ENCODE measurements at places on chromosomes 13 and 19.

DNA sequence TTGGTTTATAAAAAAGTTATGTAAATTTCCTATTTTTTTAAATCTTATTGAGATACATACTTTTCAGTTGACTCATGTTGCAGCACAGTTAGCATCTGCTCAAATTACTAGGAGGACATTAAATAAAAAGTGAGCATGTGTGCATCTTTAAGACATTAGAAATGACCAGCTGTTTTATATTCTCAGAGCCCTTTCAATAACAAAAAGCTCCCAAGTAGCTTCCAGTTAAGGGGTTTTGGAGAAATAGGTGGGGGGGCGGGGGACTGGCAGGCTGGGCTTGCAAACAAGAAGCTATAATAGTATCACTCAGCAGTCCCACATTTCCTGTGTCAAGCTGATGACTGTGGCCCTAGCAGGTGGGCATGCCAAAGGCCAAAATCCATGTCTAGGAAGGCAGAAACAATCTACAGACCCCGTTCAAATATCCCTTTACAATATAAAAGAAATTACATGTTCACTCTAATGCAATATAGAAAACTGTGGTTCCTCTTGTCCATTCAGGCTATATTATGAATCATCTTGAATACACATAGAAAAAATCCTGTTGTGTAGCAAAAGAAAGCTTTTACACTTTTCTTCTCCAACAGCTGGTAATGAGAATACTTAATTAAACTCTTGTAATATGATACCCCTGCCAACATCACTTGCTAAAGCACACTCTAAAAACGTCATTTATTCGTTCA lies 1713.2 kb upstream of the SLC10A2 start:
- DNase-seq: no peak

DNA sequence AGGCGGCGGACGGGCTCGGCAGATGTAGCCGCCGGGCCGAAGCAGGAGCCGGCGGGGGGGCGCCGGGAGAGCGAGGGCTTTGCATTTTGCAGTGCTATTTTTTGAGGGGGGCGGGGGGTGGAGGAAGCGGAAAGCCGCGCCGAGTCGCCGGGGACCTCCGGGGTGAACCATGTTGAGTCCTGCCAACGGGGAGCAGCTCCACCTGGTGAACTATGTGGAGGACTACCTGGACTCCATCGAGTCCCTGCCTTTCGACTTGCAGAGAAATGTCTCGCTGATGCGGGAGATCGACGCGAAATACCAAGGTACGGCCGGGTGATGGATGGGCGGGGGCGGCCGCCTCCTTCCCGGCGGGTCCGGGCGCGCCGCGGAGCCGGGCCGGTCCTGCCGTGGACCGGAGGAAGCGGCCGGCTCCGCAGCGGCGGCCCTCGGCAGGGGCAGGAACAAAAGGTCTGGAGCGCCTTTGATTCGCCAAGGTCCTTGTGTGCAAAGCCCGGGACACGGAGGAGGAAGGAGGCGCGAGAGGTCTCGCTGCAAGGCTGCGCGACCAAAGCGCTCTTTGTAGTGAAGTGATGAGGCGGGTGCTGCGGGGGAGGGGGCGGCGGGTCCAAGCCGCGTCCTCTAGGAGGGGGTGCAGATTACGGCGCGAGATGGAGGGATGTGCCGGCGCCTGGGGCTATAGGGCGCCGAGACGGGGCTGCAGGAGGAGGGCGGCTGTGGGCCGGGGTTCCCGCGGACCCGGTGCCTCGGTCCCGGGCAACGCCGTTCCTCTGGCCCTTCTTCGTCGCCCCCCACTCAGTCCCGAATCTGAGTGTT lies 689 bp downstream of the ING1 start:
- peak; percentile 79 for DNase-seq

DNA sequence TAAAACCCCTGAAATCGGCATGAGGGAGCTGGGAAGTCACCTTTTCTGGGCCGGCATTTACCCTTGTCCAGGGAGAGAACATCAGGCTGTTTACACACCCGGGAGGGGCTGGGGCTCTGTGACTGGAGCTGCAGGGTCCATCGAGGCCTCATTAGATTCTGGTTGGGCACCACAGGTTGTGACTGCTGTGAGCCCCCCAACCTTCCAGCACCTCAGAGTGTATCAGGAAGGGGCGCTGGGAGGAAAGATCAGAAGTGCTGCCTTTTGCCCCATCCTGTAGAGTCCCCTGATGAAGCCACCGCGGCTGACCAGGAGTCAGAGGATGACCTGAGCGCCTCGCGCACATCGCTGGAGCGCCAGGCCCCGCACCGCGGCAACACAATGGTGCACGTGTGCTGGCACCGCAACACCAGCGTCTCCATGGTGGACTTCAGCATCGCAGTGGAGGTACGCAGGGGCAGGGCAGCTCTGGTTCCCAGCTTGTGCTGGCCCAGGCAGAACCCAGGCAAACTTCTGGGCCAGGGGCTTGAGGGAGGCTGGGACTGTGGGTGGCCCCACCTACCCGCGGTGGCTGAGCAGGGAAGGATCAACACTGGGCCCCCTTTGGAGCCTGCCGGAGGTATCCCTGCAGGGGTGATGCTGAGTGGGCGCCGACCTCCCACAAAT lies 136.4 kb downstream of the STK24 start:
- peak; percentile 55 for DNase-seq

DNA sequence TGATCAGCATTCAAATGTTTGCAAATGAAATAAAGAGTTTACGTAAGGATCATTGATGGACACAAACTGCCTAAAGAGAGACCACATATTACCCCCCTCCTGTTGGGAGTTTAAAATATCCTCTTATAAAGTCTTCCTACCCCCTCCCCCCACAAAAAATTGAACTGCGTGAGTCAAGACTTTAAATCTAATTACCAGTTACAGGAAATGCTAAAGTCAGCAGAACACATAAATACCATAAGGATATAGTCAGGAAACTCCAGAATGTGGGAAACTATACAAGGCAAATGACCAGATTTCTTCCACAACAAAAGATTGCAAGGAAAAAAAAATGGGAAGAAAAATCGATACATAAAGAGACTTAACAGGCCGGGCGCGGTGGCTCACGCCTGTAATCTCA lies 44.4 kb upstream of the FARP1 start:
- DNase-seq: no peak

DNA sequence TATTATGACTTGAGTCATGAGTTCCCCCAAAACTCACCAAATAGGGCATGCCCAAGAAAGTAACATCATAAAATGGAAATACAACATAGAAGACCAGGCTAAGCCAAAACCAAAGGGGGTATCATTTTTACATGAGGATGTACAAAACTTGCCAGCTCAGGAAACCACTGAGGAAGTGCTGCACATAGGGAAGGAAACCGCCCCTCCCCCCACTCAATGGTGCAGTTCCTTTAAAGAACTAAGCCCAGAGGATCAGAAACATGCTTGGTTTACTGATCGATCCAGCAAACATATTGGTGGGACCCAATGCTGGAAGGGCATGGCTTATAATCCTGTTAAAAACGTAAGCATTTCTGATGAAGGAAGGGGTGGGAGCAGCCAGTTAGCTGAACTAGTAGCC lies 4.2 kb upstream of the ZNF486 start:
- DNase-seq: no peak

DNA sequence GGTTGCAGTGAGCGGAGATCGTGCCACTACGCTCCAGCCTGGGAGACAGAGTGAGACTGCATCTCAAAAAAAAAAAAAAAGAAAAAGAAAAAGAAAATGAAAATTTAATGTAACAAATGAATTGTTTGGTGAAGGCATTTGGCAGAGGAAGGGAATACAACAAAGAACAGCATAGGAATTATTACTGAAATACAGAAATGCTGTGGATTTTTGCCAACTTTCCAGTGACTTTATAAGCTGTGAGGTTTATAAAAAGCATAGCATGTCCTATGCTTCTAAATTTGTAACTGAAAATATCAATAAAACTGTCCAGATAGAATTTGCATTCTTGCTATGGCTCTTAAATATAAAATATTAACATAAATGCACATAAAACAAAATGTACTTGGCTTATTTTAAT lies 112.9 kb upstream of the IRS2 start:
- no peak for DNase-seq

DNA sequence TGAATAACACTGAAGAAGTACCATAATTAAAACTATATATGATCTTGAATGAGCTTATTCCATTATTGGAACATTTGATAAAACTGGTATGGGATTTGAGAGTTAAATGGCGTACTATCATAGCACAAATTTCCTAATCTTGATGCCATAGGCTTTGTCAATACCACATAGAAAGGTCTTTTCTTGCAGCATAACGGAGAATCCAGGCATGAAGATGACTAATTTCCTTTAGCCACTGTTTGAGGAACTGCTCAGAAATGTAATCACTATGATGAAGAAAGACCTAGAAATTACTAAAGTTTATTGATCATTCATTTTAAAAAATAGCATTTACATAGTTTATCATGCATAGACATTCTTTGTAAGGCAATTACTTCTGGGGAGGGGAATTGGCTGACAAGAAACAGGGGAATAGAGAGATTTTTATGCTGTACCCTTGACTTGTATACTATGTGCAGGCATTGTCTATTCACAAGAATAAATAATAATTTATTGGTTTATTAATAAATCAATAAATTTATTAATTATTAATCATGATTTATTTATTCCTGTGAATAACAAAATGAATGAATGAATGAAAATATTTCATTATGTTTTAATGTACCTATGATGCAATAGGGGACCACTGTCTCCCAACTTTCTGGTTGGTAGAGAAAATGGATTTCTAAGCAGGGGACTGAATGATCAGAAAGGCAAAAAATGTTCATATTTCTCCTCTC lies 2676.6 kb downstream of the PCDH9 start:
- DNase-seq: no peak

DNA sequence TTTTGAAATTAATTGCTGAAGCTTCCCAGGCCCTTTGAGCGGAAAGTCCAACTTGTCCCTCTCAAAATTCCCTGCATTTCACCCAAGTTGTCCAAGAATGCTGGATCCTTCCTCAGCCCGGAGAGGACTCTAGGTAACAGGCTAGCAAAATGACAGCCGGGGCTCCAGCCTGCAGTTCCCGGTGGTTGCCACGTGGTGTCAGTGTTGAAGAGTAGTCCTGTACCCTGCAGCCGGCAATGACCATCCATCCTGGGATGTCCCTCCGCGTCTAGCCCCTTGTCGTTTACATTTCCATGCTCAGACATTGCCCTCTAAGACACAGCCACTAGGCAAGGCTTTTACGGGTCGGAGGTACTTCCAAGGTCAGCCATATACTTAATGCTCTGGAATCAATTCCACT lies 31.4 kb upstream of the MTIF3 start:
- DNase-seq: peak; percentile 63

DNA sequence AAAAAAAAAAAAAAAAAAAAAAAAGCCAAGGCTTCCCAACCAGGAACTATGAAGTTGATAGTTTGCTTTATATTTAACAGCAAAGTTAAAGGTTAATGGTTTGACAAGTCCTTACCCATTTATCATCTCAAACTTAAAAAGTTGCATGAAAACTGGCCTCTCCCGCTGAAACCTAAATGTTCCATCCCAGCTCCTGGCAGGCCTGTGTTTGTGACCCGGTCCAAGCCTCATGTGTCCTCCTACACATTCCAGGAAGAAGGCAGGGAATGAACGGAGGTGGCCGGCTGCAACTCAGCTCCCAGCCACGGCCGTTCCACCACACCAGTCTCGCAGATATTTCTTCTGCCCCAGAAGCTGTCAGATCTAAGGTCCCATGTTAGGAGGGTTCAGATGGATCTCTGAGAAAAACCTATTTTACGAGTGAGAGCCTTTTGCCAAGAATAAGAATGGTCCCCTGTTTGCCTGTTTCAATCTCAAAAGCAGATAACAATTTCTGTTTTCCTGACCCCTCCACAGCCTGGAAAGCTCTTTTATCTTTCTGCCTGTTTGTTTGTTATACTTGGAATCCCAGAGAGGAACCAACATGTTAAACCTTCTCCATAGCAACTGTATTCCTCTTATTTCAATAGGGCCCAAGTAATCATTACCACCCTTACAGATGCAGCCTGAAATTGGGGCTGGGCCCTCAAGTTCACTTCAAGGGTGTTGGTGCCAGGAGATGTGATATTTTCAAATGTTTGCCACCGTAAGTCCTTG lies 56.5 kb downstream of the KCTD12 start:
- no peak for DNase-seq

DNA sequence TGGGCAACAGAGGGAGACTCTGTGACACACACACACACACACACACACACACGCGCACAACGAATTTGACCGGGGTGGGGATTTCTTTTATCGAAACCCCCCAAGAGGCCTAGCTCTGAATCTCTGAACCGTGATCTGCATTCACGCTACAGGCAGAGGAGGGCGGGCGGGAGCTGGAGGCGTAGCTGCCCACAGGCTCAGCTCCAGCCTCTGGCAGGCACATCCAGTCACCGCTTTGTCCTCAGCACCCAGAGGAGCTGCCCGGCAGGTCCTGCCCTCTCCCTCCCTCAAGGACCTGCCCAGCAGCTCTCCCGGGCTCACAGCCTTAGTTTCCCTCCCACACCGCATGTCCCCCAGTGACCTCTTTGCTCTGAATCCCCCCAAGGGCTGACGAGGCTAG lies 20.0 kb downstream of the CILP2 start:
- DNase-seq: no peak

DNA sequence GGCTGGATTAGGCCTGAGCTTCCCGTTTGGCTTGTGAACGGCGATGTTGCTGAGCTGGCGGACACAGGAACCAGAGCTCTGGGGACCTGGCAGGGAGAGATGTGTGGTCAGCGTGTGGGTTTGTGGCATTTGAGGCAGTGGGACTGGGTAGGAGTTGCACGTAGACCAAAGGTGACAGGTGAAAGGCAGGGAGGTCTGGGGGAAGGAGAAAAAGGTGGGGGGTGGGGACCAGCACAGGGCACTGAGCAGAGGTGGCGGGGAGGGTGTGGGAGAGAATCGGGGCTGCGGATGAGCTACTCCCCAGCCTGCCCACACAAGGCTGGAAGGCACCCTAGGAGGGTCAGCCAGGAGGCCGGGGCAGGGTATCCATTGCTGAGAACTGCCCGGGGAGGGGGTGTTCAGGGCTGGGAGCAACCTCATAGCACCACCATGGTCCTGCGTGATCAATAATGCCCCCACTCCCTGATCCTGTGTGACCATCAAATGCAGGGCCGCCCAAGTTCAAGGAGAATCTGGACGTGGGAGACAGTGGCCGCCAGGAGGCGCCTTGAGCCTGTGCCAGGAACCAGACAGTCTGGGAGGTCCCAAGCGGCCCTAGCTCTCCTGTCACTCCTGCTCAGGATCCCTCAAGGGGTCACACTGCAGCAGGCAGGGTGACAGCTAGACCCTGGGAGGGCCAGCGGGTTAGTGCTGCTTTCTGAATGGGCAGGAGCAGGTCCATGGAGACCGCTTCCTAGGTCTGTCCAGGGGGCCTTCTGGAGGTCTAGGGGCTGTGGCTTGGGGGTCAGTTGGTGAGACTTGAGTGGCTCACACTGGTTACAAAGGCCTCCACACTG lies 12.8 kb upstream of the SELENOW start:
- DNase-seq: no peak

DNA sequence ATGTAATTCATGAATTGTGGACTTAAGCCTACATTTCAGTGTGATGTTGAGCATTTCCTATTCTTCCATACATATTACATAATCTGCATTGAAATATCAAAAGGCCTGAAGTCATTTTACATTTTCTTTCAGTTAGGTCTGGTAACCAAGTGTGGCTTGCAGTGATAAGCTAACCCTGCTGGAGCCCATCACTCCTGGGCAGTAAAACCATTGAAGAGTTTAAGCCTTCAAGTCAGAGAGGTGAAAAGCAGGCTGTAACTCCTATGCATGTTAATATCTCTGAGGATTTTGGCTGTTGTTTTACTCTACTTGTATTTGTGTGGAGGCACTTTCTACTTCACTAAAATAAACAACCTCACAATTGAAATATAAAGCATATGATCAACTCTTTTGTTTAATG lies 248.8 kb downstream of the SLITRK5 start:
- DNase-seq: no peak

GRCh38 chr13:18996627-18997051 lies 185.0 kb downstream of the TUBA3C start:
- no peak for DNase-seq

- DNase-seq: no peak
These were observed 1.4 kb upstream of the HSH2D start for GRCh38 chr19:16142032-16142580.
